ENCODE measurements at places on chromosomes 16 and 17. TPM values are rescaled to one million over a fixed set of nuclear protein-coding genes. Genes with fewer than 3 reads are reported as not detected.

DNA sequence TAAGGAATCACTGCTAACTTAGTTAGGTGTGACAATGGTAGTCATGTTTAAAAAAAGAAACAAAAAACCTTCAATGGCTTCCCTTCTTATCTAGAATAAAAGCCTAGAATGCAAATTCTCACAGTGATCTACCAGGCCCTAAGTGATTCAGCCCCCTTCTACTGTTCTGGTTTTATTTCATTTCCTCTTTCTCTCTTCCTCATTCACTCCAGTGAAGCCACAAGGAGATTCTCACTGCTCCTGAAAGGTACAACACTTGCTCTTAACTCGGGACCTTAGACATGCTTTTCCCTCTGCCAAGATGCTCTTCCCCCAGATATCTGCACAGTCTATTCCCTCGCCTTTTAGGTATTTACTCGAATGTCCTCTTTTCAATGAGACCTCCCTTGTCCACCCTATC, 3.7 kb downstream of the PIGS start:
- no peak for DNase-seq

DNA sequence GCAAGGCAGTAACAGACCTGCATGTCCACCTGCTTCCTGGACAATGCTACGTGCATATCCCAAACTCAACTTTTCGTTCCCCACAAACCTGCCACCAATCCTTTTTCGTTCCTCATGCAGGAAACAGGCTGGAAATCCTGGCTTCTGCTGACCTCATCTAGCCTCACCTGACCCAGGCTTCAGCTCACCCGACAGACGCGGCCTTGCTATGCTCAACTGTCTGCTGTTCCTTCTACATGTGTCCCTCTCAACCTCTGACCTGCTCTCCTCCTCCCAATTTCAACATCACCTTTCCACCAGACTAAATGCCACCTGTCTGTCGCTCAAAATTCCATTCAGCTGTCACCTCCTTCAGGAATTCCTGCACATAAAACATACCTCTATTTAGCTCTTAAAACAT, 44.5 kb downstream of the XPO6 start:
- DNase-seq, result no peak

DNA sequence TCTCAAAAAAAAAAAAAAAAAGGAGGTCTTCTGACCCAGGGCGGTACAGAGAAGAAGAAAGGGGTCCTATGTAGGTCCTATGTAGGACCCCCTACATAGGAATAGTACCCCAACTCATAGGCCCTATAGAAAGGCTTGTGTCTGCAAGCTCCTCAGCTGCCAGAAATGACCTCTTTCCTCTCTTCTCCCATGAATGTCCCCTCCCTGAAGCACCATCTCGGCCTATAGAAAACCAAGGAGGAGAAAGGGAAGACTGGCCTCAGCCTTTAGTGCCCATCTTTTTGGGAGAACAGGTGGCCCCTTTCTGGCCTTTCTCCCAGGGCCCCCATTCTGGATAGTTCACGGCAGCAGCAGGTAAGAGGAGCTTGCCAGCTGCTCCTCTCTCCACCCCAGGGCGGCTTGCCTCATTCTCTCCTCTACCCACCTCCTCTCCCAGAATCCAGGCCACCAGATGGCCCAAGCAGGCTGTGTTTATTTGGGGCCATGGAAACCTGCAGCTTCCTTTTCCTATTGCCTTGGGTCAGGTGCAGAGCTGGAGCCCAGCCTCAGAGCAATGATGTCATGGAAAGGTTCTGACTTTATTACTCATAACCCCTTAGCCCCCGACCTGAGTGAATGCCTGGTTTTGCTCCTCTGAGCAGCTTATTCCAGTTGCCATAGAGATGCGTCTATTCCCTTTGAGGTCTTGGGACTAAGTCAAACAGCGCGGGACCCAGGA, 1.6 kb upstream of the MRPL58 start:
- DNase-seq, result peak; percentile 74

- peak; percentile 62 for DNase-seq
Measured at GRCh38 chr17:47620503-47621245, 29.0 kb upstream of the KPNB1 start.

DNA sequence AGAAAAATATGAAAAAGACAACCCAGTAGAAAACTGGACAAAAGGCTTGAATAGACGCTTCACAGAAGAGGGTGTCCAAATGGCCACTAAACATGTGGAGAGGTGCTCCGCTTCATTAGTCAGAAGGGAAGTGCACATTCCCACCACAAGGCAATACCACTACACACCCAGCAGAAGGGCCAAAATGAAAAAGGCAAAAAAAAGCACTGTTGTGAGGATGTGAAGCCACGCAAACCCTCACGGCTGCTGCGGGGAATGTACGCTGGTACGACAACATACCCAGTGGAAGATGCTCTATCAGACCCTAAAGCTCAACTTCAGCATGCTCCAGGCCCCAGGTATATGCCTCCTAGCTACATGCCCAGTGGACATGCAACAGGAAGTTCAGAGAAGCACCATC, 17.0 kb downstream of the PIK3R5 start:
- DNase-seq, result no peak

Gene MT3
- not detected for total RNA-seq
